Activated CD8-positive, alpha-beta T cell treated with anti-CD3 and anti-CD28 coated beads for 36 hours (primary cell): ENCODE measurements at places on chromosomes 3 and 15. TPM values are rescaled to one million over a fixed set of nuclear protein-coding genes. Genes with fewer than 3 reads are reported as not detected.

DNA sequence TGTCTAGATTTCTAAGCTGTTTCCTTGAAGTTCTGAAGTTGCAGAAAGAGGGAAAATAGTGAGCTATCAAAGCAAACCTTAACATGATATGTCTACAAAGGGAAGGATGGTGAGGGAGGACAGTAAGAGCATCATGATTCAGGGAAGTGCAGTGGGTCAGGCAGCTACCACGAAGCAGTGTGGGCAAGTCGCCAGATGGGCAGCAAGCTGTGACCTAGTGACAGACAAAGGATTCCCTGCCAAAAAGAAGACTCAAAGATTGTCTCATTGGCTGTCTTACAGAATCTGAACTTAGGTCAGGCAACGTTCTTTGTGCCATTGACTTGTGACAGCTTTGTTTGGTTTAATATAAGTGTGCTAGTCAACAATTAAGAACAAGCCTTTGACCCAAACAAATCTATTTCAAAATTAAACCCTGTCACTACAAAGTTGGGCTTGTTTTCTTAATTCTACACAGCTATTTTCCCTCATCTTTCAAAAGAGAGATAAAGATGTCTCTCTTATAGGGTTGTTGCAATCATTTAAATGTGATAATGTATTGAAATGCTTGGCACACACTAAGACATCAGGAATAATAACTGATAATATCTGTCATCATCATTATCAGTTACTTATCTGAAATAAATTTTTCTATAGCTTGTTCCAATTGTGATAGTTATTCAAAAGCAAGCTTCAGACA lies 153.3 kb downstream of the ECT2 start:
- DNase-seq: no peak

Gene ARMC8
- total RNA-seq: 51.4 TPM

DNA sequence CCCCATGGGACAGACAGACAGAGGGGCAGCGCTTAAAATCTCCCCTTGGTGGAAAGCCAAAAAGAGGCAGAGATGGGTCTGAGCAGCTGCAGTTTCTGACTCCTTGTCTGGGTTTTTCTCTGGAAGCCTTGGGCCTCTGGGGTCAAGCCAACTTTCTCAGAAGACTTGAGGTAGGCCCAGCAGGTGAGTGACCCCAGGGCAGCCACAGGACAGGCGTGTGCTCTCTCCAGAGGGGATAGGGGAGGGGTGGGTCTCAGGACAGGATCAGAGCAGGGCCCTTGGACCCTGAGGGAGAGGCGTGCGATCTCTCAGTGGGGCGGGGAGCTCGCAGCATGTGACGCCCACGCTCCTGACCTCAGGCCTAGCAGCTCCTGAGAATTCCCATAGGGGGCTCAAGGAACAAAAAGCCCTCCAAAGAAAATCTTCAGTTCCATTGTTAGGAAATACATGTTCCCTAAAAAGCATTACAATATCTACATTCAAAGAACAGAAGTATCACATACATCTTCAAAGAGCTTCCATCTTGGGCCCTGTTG lies 34.6 kb upstream of the DUSP7 start:
- DNase-seq: no peak

Gene ESYT3
- 0.09 TPM for total RNA-seq

DNA sequence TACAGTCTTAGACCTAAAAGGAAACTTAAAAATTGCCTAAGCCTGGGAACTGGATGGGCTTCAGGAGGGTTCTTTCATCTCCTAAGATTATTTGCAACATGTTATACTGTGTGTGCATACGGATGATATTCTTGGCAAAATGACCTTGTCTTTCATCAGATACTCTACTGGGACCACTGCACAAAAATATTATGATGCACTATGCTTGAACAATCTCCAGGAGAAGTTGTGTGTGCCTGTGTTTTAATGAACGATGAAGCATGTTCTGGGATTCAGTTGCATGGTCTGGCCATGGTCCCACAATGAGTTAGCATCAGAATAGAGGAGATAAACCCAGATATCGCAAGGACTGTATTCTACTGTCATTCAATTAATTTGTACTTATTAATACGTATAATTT lies 68.7 kb downstream of the GAP43 start:
- no peak for DNase-seq

- peak; percentile 86 for DNase-seq
Observed at GRCh38 chr3:45462522-45463265, 74.3 kb downstream of the LARS2 start.

DNA sequence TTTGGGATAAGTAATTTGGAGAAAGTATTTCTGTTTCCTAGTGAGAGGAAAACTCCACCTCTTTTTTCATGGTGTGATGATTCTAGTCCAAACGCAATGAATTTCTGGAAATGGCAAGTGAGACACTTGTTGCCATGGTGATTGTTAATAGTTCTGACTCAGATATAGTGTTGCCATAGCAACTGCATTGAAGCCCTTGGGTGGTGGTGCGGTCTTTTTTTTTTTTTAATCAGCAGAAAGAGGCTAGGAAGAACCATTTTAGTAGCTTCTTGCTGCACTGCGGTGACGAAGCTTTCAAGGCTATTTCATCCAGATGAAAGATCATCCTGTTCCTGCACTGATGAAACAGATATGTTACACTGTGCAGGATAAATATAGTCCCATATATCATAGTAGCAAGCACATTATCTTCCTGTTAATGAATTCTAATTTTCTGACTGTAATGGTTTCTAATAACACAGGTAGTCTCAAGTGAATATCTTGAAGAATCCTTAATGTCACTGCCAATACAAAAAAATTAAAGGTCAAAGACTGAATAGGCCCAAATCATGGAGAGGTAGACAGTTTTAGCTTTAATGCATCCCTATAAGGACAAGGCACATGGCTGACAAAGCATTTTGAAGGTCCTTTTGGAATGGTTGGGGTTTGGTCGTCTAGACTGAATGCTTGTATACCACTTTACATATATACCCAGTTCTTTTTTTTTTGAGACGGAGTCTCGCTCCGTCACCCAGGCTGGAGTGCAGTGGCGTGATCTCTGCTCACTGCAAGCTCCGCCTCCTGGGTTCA lies 125.1 kb upstream of the ZBTB20 start:
- DNase-seq: no peak

Gene FRMD5
- 0.25 TPM for total RNA-seq

Gene HRG
- total RNA-seq: not detected

GRCh38 chr15:70160803-70161565 lies 63.3 kb upstream of the TLE3 start:
- DNase-seq: no peak

DNA sequence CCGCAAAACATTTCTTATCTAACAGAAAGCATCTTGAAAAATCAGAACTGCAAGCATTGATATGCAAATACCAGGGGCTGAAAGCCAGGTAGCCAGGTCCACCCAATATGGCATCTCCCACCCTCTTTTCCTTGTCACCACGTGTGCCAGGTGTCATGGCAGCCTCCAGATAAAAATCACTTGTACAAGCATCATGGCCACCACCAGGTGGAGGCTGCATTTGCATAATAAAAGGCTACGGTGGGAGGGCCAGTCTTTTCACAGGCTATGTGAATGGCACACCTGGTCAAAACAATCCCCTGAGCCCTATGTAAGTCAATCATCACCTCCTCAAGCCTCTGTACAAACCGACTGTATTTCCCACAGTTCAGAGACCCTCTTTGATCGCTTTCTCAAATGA lies 1233.1 kb upstream of the ALCAM start:
- DNase-seq: no peak

Gene CLDN11
- not detected for total RNA-seq

Gene PYGO1
- not detected for total RNA-seq

Gene SHF
- 19.8 TPM for total RNA-seq

- no peak for DNase-seq
Observed at GRCh38 chr3:29247088-29247745, 33.7 kb upstream of the RBMS3 start.

DNA sequence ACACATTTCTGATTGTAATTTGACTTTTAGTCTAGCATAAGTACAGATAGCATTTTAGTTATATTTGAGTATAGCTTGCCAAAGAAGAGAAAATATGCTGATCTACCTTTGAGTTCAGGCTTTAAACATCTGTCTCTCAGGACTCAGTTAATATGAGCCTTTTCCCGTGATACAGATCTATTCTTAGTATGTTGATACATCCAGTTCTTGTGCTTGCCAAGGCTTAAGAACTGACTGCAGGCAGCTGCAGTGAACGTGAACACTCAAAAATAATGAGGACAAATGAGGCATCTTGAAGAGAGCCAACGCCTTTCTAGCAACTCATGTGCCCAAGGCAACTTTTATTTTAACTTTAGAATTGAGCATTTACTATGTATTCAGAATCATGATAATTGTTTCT lies 325.5 kb downstream of the SI start:
- no peak for DNase-seq

Gene ROPN1B
- total RNA-seq: not detected

DNA sequence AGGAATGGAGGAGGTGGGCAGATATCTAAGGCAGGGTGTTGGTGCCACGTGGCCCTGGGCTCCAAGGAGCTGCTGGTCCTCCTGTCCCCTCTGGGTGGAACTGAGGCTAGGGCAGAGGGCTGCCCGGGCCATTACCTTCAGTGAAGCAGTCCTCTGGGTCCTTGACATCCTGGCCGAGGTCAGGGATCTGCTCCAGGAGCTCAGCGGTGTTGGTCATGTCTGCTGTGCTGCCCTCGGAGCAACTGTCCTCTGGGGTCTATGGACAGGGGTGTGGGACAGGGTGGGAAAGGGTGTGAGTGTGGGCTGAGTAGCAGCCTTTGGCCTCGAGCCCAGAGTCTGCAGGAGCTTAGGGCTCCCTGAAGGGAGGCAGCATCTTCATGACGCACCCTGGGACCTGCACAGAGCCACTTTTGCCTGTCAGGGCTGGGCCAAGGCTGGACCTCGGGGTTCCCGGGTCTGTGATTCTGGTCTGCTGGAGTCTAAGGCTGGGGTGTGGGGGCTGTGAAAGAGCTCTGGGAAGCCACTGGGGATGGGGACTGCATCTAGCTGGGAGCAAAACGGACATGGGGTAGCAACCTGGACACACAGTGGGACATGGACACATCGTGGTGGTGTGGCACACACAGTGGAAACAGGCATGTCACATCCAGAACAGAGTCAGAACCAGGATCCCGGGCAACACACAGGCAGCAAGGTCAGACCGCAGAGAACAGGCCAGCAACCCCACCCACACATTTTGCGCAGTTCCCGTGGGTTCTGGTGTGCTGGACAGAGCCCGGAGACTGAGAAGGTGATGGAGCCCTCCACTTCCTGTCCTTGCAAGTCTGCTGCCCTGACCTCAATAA lies 72.7 kb downstream of the SCN5A start:
- DNase-seq: no peak

- no peak for DNase-seq
Observed at GRCh38 chr3:190204200-190204599, 83.5 kb upstream of the P3H2 start.

DNA sequence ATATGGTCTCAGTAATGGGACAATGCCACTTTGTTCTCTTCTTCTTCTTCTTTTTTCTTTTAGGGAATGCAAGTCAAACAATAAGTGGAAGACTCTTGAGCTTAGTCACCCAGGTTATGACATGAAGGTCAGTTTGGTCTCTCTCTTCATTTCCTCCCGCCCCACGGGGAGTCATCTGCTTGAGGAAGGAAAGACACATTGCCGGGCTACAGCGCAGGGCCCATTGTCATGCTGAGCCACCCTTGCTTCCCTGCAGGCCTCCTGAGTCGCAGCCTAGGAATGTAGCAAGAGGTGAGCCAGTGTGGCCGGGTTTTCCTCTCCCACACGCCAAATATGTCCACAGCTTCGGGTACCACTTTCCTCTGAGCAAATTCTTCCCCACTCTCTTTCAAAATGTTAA lies 47.6 kb downstream of the RAP2B start:
- no peak for DNase-seq

DNA sequence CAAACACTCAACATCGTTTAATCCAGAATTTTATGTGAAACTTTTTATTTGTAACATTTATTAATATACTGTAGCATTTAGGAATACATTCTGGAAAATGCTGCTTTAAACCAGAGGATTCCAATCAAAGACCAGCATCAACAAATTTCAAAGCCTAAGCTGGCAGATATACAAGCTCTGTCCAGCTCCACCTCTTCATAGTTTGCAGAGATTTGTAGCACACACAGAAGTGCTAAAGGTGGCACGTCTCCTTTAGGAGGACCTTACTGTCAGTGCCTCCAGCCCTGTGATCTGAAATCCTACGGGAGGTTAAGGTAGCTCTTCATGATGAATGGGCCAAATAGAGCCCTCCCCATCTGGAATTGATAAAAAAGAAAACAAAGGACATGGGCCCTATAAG lies 329.7 kb upstream of the NECTIN3 start:
- no peak for DNase-seq

Gene TNFAIP8L3
- not detected for total RNA-seq

DNA sequence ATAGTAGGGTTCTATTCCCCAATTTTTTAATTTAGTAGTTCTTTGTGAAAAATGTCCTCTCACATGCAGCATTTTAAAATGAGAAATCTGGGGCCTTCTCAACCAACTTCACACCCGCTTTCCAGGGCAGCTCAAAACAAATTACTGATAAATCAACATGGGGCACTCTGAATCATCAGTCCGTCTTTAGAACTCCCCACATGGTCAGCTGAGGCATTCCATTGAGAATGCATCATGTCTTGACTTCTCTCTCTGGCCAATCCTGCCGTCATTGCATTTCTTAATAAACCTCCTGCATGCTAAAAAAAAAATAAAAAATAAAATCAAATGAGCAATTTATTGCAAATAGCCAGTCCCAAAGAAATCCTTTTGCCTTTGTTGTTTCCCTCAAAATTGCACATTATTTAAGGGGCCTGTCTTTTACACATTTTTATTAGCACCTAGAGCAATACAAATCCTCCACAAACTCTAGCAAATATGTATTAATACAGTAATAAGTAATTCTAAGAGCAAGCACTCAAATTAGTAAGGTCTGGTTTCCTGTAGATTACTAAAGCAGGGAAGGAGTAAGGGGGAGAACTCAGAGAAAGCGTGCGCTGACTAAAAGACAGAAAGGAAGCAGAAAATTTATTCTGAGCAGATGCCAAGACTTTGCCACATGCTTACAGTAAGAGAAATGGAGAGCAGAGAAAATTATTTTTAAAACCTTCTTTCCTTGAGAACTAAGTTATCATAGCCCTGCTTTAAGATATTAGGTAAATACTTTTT lies 175.7 kb downstream of the TNIK start:
- DNase-seq: peak; percentile 31

- no peak for DNase-seq
Observed at GRCh38 chr15:69126054-69126469, 34.4 kb upstream of the GLCE start.

- DNase-seq: no peak
Observed at GRCh38 chr3:8727605-8728512, 5.7 kb upstream of the CAV3 start.

GRCh38 chr3:178603735-178604134 lies 67.5 kb downstream of the KCNMB2 start:
- no peak for DNase-seq

GRCh38 chr15:69624155-69624520 lies 171.5 kb downstream of the RPLP1 start:
- DNase-seq: no peak

Gene DUOXA2
- total RNA-seq: not detected

GRCh38 chr15:31867536-31868442 lies 162.5 kb upstream of the CHRNA7 start:
- DNase-seq: peak; percentile 69

- DNase-seq: no peak
Observed at GRCh38 chr15:66491846-66492245, 5.7 kb downstream of the SNAPC5 start.
